ENCODE measurements at places on chromosomes 5 and 9. TPM values are rescaled to one million over a fixed set of nuclear protein-coding genes. Genes with fewer than 3 reads are reported as not detected.
A peak's percentile ranks its signal among the peaks of the same experiment; 100 is the strongest.

- peak; percentile 78 for DNase-seq
Observed at GRCh38 chr5:132425009-132425937, 55.8 kb downstream of the SLC22A5 start.

DNA sequence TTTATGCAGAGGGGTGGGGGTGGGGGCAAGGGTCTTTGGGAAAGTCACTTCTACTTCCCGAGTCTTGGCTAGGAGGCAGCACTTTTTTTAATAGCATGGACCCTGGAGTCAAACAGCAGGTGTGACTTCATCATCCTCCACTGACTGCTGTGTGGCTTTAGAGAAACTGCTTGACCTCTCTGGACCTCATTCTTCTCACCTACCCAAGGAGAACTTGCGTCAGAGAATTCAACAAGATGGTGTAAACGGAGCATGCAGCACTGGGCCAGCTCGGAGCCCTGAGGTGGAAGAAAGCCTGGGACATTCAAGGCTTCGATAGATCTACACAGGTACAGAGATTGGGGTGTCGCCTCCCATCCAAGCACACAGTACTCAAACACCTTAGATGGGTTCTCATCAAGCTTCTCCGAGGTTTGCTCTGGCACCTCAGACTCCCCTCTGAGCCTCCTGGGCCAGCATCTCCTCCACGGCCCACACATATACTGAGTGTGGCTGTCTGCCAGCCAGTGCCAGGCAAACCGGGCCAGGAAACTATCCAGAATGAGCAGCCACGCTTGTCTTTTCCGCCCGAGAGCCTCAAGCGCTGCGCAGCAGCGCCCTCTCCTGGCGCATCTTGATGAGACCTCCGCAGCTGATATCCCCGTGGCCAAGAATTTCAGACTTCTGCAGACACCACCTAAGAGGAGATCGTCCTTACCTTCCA is 4.6 kb upstream of the SLC25A48 start:
- peak; percentile 66 for DNase-seq

DNA sequence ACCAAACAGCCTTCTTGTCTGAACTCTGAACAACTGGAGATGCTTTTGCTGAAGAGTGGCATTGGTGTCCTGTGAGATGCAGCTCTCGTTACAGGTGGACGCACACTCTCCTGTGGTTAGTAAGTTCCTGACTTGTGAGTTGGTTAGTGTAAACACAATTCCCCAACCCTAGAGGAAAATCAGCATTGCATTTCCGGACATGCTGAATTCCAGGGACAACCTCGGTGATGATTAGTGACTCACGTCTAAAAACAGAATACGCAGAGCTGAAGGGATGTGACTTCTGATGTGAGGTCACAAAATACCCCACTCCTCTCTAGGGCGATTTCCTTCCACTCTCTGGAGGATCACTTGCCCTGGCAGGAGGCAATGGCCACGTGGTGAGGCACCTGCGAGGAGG is 5.0 kb downstream of the OR2V2 start:
- no peak for DNase-seq

- no peak for DNase-seq
Observed at GRCh38 chr5:38008198-38008597, 168.4 kb upstream of the GDNF start.

- no peak for DNase-seq
Observed at GRCh38 chr5:179913461-179913860, 5.8 kb upstream of the TBC1D9B start.

- no peak for DNase-seq
Observed at GRCh38 chr5:141725891-141726290, 43.9 kb upstream of the ARAP3 start.

GRCh38 chr5:76724871-76725270 is 8.9 kb downstream of the F2R start:
- DNase-seq = peak; percentile 11

Gene PCDHGB4
- total RNA-seq = not detected

Gene C5
- total RNA-seq = 1.3 TPM

DNA sequence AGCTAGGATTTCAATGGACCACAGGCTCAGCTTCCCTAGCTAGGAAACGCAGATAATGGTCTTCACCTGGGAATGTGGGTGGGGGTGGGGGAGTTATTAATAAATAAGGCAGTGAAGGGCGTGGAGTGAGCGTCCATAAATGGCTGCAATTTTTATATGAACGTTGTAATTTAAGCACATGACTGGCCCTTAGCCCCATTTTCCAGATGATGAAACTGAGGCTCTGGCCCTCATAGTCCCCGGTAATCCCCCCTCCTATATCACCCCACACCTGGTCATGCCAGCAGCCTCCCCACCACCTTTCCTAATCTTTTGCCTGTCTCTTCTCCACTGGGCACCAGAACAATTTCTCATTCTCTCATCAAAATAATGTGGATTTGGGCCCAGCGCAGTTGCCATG is 61.9 kb upstream of the LMX1B start:
- no peak for DNase-seq

- peak; percentile 23 for DNase-seq
Observed at GRCh38 chr5:4042311-4042710, 446.7 kb downstream of the IRX1 start.

GRCh38 chr9:128106940-128107467 is 20.5 kb downstream of the PTGES2 start:
- no peak for DNase-seq

DNA sequence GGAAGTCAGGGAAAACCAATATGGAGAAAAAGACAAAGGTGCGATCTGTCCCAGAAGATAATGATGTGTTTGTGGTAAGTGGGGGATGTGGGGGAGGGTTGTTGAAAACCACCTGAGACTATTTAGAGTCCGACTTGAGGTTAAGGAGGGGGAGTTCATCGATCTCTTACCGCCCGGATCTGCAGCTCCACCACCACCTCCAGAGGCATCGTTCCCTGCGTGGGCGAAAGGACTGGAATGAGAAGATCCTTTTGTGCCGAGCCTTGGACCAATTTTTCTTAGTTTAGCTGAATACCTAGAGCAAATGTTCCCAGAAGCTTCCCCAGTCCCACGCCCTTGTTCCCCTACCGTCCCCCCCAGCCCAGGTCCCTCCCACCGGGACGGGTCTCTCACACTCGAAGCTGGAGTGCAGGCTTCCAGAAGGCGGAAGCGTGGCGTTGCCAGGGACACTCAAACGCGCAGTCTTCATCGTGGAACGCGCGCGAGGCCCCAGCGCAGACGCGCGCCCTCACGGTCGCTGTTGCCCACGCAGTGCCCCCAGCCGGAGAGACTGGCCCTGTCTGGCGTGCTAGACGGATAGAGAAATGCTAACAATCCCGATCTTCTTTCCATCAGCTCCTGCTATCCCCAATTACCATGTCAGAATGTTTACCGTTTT is at the start of gene SPATA6L:
TSS of gene SPATA6L (minus strand) at position 439 of the 658 bp plus-strand sequence. CDS start at position 209, 230 bp downstream.
- DNase-seq = peak; percentile 45

DNA sequence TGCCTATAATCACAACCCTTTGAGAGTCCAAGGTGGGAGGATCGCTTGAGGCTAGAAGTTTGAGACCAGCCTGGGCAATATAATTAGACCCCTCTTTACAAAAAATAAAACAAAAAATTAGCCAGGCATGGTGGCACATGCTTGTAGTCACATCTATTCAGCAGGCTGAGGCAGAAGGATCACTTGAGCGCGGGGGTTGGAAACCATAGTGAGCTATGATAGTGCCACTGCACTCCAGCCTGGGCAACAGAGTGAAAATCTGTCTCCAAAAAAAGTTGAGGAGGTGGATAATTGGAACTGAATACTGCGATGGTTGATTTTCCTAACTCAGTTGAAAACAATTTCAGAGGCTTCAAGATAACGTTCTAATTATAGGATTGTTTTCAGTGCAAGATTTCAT is 52.6 kb downstream of the EDIL3 start:
- no peak for DNase-seq

Gene SPRY4
- total RNA-seq = 0.79 TPM

GRCh38 chr5:91225848-91226686 is 157.1 kb downstream of the ARRDC3 start:
- peak; percentile 71 for DNase-seq

Gene CDH18
- total RNA-seq = not detected

- no peak for DNase-seq
Observed at GRCh38 chr5:130066644-130067043, 162.4 kb downstream of the CHSY3 start.

DNA sequence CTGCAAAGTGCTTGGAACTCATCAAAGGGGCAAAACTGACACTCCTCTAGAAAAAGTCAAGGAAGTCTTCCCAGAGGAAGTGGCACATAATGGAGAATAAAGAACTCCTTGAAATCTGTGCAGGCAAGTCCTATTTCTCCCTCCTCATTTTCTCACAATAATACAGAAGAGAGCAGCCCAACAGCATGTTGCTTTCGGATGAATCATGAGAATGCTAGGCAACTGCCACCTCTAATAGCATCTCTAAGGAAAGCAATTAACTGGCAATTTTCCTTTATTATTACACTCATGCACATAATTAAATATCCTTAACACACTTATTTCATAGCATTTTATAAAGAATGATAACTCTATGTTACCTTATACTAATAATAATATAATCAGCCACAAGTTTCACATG is 122.2 kb upstream of the PTGER4 start:
- no peak for DNase-seq

DNA sequence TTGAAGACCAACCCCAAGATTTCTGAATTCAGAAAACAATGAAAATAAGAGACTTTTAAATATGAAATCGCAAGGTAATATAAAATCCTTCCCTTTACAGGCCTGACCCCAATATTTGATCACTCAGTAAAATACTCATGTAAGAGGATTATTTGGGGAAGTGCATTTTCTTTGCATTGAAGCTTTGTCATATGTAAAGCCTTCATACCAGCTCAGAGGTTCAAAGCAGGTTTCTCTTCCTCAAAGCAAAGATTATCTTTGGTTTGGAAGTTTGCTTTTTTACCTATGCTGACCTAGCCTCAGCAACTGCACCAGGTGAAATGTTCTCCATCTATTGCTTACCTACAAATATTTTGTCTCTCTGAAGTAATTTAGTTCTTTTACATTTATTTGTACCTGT is 106.5 kb upstream of the PARP8 start:
- no peak for DNase-seq

- DNase-seq = no peak
Observed at GRCh38 chr9:90868555-90868954, 66.9 kb downstream of the SYK start.

Gene HRCT1
- not detected for total RNA-seq

Gene CDO1
- 0.40 TPM for total RNA-seq

DNA sequence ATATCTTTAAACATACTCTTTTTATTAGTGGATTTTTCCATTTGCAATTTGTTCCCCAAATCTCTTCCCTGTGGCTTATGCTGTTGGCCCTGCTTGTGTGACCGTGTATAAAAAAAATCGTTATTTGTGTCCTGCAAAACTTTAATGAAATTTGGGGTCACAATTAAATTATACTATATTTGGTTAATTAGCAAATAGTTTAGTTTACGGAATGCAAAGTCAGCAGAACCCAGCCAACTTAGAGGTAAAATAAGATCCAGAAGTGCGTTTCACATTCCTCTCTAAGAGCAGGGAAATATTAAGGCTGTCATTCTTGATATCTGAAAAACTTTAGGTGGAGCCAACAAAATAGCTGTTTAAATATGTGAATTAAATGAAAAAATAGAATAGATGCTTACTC is 2023.5 kb upstream of the WWC1 start:
- DNase-seq = no peak

Gene ENTPD2
- 0.34 TPM for total RNA-seq

- DNase-seq = no peak
Observed at GRCh38 chr9:10921671-10922070, 308.9 kb upstream of the PTPRD start.

DNA sequence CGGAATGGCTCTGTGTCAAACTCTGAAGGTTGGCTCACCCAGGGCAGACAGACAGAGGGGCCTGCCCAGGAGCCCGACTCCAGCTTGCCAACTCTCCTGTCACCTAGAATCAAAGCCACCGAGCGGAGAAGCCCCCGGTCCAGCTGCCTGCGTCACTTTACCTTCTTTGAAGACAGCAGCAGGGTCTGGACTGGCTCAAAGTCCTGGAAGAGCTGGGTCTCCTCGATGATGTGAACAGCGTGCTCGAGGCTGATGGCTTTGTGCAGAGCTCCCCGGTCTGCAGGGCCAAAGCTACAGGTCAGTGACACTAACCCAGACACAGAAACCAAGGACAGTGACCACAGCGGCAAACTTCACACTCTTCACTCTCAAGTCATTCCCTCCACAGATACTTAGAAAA is 67.9 kb downstream of the SECISBP2 start:
- no peak for DNase-seq

Gene OR1Q1
- total RNA-seq = not detected

DNA sequence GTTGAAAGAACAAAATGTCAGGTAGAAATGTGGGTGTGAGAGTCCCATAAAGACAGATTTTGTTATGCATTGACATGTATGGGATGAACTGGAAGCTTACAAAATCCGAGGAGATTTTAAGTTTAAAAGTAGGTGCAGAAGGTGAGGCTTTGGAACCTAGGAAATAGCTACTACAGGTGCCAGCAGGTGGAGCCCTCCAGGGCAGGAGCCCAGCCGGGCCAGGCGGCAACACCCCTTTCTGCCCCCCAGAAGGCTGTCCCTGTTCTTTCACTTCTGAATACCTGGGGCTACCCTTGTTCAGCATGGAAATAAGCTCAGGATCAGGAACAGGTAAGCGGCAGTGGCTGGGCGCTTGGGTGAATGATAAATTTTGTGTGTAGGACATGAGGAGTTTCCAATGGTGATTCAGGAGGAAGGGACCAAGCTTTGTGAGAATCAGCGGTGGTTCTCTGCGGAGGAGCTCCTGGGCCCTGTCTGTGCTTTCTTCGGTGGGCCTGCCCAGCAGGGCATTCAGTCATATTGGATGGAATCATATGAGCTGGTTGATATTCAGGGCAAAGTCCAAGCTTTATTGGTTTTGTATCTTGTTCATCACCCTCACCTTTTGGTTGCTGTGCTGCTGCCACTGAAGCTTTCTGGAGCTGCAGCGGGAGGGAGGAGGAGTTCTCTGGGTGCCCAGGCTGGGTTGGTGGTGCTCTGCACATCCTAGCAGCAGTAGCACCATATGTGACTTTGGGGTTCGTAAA is 12.3 kb downstream of the PCBD2 start:
- DNase-seq = no peak

DNA sequence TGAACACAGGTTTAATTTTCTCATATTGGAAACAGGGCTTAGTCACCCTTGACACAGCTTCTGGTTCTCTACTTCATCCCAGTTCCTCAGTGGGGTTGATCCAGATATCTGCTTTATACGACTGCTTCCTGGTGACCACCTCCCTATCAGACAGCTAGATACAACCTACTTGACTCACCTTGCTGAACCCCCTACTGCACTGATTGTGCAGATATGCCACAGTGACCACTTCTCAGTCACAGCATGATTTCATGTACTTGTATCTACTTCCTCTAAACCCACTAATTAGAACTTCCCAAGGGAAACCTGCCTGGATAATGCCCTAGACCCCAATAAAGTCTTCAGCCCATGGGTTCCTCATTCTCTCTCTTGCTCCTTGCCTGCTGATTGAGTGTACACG is 18.4 kb upstream of the RFK start:
- no peak for DNase-seq

- DNase-seq = no peak
Observed at GRCh38 chr9:94843134-94843533, 116.6 kb downstream of the AOPEP start.

Measured in activated CD8-positive, alpha-beta T cell treated with anti-CD3 and anti-CD28 coated beads, Interleukin-2, amount 10 ng/mL, durations not matched to agents 7 days and 5 days (primary cell).